ENCODE measurements at places on chromosomes 1 and 21.

DNA sequence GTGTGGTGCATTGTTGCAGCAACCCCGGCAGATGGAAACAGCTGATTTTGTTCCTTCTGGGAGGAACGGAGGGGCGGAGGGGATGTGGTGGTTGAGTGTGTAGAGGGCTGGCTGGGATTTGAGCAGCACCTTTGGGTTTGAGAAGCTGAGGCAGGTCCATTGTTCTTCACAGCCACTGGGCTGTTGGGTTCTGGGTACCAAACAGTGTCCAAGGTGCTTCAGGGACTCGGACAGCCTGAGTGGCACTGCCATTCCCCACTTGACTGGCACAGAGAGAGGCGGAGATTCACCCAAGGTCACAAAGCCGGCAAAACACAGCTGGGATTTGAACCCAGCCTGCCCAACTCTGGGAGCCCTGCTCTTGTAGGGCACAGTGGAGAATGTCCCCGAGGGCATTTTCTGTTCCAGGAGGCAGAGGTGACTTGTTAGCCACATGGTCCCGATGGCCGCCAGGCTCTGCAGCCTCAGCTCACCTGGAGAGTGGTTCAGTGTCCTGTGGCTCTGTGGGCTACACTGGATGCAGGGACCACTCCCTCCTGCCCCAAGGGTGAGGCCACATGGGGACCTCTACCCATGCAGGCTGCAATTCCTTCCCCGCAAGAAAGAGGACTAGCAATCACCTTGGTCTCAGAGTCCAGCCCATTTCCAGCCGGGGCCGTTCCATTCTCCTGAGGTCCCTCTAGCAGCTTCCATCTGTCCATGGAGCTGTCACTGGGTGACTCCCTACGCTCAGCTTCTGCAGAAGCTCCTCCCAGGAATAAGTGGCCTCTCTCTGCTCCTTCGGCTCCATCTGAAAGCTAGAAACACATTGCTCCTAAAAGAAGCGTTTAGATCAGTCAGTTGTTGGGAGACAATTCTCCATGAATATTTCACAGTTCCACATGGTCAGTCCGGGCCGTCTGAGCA, 31.2 kb upstream of the C1orf174 start:
- no peak for DNase-seq

GRCh38 chr1:84478876-84479868, at the start of gene RPF1:
Gene RPF1, plus strand, starts transcription at chr1:84479266. Its CDS starts 16 bp downstream, at chr1:84479282.
- peak; percentile 59 for DNase-seq

DNA sequence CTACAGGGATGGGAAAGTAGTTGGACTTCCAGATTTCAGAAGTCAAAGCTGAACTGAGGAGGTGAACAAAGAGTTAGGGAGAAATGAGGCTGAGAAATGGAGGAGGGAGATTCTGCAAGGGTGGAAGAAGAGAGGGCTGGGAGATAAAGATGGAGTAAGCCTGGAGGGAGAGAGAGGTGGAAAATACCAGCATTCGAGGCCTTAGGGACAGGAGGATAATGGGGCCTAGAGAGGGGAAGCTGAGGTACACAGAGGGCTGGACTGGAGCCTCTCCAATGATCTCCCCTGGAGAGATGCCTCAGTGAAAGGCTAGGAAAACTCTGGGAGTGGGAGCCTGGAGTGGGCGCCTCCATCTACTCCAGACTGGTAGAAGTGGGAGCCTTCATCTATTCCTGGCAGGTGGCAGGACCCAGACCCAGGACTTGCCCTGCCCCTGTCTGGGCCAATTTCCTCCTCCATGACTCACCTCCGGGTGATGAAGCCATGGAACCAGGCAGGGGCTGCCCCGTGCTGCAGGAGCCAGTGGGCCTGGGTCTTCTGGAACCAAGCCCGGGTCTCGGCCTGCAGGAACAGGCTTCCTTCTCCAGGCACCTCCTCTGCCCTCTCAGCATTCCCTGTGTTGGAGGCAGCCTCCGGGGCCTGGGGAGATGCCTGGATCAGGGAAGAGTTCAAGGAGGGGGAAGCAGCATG, 1.9 kb downstream of the SH2D2A start:
- no peak for DNase-seq

GRCh38 chr1:78652019-78652560, 2.5 kb downstream of the IFI44 start:
- no peak for DNase-seq

GRCh38 chr1:84797603-84798002, 95.4 kb downstream of the LPAR3 start:
- DNase-seq: no peak

GRCh38 chr1:215243345-215244054, 161.0 kb downstream of the KCNK2 start:
- no peak for DNase-seq

GRCh38 chr1:62245201-62245600, 50.6 kb downstream of the L1TD1 start:
- no peak for DNase-seq

DNA sequence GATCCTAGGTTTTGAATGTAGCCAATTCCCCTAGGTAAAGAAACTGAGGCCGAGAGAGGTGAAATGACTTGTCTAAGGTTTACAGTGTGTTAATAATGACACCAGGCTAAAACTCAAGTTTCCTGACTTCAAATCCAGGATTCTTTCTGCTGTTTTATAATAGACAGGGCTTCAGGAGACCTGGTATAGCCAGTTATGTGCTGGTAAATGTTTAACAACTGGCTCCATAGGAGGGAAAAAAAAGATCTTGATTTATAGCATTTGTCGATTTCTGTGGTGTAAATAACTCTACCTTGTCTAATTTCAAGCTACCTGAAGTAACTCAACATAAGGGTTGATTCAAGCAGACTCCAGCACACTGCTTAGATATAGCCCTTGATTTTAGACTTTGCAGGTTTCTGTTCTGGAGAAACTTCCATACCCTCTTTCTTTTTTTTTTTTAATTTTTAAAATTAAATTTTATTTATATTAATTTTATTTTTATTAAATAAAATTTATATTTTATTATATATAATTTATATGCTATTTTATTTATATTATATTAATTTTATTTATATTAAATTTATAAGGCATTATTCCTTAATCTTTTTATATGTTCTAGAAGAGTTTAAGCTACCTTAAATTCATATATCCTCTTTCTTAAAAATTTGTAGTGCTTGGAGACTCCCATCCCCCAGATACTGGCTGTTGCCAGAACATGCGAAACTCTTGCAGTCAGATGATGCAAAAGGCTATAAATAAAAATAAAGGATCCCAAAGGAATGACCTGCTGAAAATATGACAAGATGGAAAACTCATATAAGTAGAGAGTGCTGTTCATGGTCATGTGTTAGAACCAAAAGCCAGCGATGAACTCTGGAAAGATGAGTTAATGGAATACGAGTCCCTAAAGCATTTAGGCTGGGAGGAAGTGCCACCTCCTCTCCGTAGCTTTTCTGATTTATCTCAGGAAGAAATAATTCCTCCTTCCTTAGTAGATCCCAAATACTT, 35.4 kb upstream of the SRSF10 start:
- DNase-seq: no peak

- DNase-seq: no peak
Observed at GRCh38 chr1:230068621-230068873, 1.5 kb downstream of the GALNT2 start.

- no peak for DNase-seq
Observed at GRCh38 chr1:169623132-169623926, 6.6 kb downstream of the SELP start.

DNA sequence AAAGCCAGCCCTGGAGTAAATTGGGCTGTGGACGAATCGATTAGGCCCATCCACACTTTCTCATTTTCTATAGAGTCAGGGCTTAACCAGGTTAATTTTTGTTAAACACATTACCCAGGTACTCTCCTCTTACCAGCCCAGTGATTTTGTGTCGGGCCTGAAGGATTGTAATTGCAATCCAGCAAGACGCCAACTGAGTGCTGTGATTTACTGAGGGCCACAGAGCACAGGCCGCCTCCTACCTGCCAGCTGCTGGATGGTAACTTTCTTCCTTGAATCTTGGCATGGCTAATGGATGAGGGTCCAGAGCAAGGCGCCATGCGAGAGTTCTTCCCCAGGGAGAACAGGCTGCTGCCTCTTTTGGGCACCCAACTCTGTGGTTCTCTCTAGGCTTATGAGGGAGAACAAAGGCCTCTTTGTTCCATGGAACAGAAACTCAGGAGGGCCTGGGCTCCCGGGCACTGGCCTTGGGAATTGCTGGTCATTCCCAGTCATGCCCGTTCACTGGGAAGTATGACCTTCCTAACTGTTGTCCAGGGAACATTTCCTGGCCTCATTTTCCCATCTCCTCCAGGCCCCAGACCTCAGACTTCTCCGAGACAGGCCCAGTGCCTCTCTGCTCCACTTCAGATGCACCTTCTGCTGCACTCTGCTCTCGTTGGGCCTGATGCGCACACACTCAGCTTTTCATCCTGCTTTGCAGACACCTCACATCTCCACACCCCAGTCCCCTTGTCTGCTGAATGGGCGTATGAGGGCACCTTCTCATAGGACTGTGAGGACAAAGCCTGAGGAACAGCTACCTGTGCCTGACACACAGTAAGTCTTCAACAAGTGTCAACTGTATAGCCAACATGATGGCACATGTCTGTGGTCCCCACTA, 57.3 kb downstream of the SYF2 start:
- no peak for DNase-seq

- DNase-seq: no peak
Observed at GRCh38 chr1:37021502-37021901, 12.8 kb downstream of the GRIK3 start.

DNA sequence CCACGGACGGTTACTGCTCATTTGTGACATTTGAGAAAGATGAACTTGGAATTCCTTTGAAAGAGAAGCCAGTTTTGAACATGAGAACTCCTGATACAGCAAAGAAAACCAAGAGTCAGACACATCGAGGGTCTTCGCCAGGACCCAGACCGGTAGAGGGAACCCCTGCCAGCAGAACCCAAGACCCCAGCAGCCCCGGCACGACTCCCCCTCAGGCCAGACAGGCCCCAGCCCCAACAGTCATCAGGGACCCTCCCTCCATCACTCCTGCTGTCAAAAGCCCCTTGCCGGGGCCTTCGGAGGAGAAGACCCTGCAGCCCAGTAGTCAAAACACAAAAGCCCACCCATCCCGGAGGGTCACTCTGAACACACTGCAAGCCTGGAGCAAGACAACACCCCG, 27.7 kb downstream of the CHAF1B start:
- DNase-seq: no peak

DNA sequence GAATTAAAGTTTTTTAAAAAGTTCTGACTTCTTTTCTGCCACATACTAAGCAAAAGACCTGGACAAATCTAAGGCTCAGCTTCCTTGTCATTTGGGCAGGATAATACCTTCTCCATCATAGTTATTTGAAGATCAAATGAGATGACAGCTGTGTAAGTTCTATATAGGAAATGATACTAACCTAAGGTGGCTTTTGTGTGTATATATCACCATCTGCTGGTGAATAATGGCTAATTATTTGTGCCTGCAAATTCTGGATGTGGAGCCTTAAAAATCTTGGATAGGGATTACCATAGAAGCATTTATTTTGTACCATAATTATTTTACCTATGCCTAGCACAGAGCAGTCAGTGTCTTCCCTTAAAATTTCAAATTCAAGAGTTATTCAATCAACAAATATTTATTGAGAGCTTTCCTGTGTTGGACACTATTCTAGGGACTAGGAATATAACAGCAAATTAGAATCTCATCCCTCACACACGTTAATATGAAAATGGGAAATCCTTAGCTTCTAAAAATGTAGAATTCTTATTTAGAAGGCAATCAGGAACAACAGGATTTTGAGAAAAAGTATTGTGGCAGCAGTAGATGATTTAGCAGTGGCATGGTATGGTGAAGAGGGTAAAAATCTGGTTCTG, 89.8 kb downstream of the TMEM200B start:
- DNase-seq: peak; percentile 44

DNA sequence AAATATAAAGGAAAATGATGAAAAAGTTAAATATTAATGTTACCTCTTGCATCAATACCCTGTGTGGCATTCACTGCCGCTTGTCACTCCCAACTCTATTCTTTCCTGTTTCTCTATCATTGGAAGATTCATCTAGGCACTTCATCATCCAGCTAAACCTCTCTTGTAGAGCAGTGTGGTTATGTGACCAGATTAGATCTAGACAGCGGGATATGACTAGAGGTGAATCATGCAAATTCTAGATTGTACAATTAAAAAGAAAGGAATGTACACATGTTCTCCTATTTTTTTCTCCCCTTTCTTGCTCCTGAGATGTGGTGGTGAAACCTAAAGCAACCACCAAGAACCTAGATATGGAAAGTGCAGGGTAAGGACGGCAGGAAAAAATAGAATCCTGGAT, 174.1 kb downstream of the LBR start:
- DNase-seq: no peak

DNA sequence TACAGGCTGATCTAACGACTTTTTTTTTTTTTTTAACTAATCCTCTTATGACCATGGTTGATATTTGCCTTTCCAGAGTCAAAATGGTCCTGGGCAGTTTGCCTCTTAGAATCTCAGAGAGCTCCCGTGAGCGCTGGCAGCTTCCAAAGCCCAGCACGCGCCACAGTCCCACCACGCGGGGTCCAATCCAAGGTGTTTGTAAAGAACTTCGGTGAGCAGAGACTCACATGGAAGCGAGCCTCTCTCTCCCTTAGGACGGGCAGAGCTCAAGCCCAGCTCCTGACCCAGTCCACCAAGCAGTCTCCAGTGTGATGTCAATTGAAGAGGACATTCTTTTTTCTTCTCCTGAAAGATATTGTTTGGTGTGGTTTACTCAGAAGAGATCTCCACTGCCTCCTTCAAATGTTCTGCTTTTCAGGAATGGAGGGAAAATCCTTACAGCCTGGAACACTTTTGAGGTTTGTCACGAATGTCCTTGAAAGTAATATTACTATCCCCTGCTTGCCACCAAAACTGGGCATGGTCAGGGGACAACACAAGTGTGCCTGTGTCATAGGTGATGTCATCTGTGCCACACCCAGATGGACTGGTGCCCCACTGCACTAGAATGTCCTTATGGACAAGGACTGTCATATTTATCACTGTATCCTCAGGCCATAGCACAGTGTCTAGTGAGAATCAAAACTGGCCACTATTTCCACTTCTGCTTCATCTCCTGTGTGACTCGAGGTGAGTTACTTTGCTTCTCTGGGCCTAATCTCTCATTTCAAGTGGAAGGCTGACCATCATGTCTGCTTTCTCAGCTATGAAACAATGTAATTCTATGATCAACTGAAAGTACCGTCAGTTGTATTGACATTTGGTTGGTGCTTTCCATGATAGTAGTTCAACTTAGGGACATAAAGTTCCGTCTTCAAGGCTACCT, 97.4 kb upstream of the EDEM3 start:
- DNase-seq: no peak

GRCh38 chr1:228011721-228012311, 5.0 kb downstream of the WNT3A start:
- DNase-seq: no peak

- no peak for DNase-seq
Observed at GRCh38 chr1:228339766-228340685, 66.6 kb downstream of the TRIM11 start.

Data from NCI-H748 treated with DMSO at 0.1 percent for 48 hours (cell line).